ENCODE measurements at places on chromosomes 12 and 14.

GRCh38 chr12:12891881-12892355 lies 556 bp downstream of the GPRC5A start:
- DNase-seq = no peak

DNA sequence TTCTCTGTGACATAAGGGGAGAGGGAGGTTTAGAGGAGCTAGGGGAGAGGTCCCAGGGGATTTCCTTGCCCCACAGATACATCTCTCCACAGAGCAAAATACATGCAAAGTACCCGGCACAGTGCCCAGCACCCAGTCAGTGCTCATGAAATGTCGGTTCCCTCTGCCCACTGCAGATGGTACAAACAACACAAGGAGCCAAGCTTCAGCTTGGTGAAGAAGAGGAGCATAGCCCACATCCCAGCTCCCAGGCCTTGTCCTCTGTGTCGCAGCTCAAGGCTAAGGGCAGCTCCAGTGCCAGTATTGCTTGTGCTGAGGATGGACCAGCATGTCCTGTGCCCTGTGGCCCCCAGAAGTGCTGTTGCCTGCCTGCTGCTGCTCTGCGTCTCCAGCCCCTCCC lies 35.0 kb upstream of the FKBP4 start:
- no peak for DNase-seq

- no peak for DNase-seq
Observed at GRCh38 chr14:50871228-50871627, 625 bp upstream of the ABHD12B start.

- DNase-seq = peak; percentile 21
Observed at GRCh38 chr12:32331133-32331532, 68.2 kb upstream of the FGD4 start.

DNA sequence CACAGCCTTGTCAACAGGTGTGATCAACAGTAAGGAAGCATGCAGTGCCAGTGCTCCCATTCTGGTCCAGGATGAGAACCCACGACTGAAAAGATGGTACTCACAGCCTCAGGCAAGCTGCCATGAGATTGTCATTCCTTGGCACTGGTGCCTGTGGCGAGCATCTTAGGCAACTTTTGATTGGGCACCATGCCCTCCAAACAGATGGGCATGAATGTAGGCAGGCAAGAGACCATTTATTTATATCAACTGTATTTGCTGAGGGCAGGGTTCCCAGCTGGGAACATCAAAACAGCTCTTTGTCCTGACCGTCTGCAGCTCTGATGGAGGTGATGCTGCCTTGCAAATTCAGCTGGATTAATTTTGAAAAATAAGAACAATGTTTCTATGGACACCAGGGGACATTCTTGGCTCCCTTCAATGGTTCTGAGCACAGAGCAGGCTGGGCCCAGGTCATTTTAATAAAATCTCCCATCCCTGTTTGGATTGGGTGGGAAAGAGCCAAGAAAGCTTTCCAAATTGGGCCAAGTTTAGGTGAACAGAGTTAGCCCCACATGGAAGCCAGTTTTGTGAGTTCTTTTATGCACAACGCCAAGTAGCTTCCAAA lies 522.5 kb downstream of the RMST start:
- no peak for DNase-seq

DNA sequence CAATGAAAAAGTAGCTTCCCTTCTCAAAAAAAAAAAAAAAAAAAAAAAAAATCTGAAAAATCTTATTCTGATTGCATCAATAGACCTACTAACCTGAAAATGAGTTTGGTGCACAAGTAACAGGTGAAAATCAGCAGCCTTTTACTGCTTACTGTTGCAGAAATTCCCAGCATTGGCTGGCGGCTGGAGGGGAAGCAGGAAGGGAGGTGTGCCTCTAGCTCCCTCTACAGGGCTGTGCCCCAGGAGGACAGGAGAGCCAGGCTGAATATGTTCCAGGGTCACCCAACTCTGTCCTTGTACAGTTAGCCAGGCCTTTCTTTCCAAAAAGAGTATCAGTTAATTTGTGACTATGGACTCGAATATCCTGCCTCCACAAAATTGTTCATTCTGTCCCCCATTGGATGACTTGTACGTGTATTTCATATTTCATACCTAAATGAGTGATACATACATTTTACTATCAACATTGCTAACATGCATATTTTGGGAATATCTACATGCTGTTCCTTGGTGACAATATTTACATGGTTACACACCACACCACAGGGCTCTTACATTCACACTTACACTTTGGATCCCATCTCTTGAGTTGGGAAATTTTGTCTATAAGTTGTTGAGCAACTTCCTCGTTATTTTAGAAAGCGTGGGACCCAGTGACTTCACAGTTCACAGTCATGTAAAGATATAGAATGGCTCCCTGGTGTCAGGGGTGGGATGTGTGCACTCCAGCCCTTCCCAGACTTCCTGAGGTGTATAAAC lies 124.8 kb downstream of the SAMD4A start:
- DNase-seq = peak; percentile 58

GRCh38 chr12:46518169-46518568 lies 145.6 kb upstream of the SLC38A2 start:
- DNase-seq = no peak

DNA sequence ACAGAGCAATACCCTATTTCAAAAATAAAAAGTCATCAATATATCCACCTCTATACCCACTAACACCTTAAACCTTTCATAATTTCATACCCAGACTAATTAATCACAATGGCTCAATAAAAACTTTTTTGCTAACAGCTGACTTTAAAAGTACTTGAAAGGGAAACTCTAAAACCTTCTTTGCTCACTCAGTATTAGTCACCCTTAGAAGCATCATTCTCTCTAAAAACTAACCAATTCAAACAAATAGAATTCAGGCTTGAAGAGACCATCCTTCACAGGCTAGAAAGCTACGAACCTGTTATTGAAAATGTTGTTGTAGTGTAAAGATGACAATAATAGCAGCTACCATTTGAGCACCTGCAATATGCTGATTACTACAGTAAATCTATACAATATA lies 37.2 kb downstream of the HECTD1 start:
- no peak for DNase-seq

DNA sequence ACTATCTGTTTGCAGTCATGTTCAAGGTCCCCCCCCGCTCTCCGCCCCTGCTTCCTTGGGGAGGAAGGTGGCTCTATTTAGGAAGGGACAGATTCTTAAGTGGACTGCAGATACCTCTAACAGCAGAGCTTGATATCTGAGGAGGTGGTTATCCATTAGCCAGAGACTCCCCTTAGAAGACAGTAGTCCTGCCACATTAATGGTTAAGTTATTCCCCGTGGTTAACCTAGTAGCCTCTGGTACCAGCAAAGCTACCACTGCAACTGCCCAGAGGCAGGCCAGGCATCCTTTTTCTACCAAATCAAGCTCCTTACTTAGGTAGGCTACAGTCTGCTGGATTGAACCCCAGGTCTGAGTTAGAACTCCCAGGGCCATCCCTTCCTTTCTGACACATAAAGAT lies 162.1 kb upstream of the AVPR1A start:
- no peak for DNase-seq

DNA sequence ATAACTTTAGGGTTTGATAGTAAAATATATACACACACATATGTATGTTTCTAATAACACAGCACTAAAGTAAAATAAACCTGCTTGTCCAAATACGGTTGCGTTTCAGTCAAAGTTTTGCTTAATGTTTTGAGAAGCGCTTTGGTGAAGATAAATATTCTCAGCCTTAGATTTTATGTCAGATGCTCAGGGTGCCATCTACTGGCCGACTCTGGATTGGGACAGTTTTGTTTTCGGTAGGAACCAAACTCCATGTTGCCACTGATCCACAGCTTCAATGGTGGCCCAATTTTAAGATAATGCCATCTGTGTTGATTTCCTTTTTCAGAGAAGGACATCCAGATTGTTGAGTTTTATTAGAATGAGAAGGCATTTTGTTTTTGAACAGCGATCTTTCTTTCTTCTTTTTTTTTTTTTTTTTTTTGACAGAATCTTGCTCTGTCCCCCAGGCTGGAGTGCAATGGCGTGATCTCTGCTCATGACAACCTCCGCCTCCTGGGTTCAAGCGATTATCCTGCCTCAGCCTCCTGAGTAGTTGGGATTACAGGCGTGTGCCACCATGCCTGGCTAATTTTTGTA lies 43.1 kb downstream of the LLPH start:
- peak; percentile 50 for DNase-seq

GRCh38 chr12:107485731-107486130 lies 199.9 kb upstream of the PWP1 start:
- DNase-seq = no peak

DNA sequence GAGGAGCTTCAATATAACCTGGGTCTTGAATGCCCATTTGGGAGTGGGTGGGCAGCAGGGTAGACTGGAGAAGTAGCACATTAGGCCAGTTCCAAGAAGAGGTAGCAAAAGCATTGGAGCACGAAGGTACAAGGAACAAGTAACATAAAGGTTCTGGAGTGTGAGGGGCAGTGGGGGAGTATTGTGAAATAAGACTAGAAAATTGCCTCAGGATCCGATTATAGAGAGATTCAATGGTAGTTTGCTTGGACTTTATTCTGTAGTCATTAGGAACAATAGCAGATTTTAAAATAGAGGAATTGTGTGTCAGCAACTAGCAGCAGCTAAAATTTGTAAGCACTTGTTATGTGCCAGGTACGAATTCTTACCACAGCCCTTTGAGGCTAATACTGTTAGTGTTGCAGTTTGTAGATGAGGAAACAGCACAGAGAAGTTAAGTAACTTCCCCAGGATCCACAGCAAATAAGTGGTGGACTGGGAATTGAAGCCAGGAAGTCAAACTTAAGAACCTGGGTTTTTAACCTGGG lies 61.8 kb downstream of the PPFIBP1 start:
- no peak for DNase-seq

- DNase-seq = no peak
Observed at GRCh38 chr12:13128291-13128965, 25.0 kb upstream of the GSG1 start.

- DNase-seq = no peak
Observed at GRCh38 chr14:76496595-76496994, 120.7 kb downstream of the ESRRB start.

- no peak for DNase-seq
Observed at GRCh38 chr14:75361751-75362433, 65.9 kb upstream of the JDP2 start.

GRCh38 chr12:14772946-14773345 lies 30.3 kb downstream of the WBP11 start:
- DNase-seq = no peak

DNA sequence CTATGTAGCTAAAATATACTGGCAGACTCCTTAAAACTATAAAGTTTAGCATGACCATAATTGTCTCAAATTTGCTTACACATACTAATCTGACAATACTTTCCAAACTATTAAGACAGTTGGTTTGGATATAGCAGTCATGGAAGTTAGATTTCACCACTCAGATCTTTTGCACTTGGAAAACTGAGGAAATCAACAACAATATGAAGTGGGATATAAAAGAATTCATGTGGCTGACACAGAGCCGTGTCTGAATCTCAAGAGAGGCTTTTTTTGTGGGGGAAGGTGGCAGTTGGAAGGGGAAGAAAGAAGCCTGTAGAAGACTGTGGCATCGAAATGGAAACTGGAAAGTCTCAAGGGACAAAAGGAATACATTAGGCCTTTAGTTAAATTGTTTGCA lies 166.6 kb upstream of the FLRT2 start:
- DNase-seq = no peak

- DNase-seq = no peak
Observed at GRCh38 chr12:78560633-78561032, 303.9 kb upstream of the SYT1 start.

DNA sequence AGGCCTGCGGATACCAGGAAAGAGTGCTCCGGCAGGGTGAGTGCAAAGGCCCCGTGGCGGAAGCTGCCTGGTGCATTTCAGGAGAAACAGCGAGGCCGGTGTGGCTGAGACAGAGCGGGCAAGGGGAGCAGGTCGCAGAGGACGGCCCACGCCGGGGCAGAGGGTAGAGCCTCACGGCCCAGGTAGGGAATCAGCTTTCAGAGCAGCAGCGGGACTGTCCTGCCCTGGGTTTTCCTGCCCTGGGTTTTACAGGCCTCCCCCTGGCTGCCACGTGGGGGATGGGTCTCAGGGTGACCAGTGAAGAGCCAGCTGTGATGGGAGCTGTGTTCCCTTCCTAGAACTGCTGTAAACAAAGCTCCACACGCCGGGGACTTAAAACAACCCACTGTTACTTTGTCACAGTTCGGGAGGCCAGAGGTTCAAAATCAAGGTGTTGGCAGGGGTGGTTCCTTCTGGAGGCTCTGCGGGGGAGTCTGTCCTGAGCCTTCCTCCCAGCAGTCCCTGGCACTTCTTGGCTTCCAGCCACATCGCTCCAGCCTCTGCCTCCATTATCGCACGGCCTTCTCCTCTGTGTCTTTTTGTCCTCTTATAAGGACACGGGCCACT lies 10.4 kb downstream of the NCOR2 start:
- no peak for DNase-seq

DNA sequence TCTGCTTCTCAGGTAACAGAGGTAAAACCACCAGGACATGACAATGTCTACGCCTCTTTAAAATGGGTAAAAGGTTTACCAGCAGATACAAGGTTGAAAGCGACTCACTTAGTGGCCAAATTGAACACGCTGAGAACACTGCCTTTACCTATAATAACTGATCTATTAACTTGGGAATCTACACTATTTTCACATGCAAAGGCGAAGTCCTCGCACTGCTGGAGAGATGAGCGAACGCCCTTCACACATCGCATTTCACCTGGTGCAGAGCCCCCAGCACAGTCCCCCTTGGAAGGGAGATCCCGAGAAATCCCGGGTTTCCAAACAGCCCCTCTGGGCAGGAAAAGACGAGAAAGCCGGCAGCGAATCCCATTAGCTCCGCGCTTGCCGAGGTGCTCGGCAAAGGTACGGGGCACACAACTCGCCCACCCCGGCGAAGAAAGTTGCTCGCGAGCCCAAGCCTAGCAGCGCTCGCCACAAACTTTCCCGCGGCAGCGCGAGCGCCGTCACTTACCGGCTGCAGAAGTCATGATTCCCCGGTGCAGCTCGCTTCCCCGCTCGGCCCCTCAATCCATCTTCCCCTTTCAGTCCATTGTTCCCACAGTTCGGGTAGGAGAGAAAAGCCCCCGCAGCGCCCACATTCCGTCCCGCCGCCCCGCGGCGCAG lies 423 bp downstream of the FGD6 start:
- no peak for DNase-seq

DNA sequence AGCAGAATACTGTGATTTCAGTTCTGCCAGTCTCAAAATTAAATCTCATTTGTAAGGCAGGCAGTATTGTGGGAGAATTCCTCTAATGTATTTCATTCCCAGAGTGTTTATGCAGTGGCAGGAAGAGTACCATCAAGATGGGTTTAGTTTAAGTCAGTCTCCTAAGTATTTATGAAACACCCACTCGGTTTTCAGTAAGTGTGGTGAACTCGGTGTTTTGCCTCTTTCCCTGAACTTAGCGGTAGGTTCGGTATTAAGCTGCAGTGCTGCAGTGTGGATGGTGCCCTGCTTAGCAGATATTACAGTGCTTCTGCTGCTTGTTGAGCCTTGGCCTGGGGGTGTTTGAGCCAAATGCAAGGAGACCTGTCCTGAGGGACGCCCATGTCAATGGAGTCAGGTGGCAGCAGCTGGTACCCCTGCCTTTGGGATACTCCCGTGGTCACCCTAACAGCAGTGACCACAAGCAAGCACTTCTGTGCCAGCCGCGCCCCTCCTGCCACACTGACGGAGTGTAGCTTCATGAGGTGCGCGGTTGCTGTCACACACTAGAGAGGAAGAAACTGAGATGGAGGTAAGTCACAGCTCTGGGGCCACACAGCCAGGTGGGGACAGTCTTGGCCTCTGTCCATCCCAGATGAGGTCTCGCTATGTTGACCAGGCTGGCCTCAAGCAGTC lies 15.8 kb downstream of the COA8 start:
- DNase-seq = no peak

GRCh38 chr12:26293612-26294011 lies 98.2 kb downstream of the SSPN start:
- peak; percentile 20 for DNase-seq

- no peak for DNase-seq
Observed at GRCh38 chr14:94081386-94081820, 293 bp downstream of the IFI27L1 start.

GRCh38 chr14:44833376-44834060 lies 128.2 kb downstream of the KLHL28 start:
- DNase-seq = peak; percentile 4
